Activated CD4-positive, alpha-beta memory T cell treated with anti-CD3 and anti-CD28 coated beads, Interleukin-2, amount 10 ng/mL, durations not matched to agents 7 days and 5 days (primary cell): ENCODE measurements at places on chromosomes 3 and 15.

GRCh38 chr3:155504682-155505081 lies 211.2 kb upstream of the STRIT1 start:
- no peak for DNase-seq

DNA sequence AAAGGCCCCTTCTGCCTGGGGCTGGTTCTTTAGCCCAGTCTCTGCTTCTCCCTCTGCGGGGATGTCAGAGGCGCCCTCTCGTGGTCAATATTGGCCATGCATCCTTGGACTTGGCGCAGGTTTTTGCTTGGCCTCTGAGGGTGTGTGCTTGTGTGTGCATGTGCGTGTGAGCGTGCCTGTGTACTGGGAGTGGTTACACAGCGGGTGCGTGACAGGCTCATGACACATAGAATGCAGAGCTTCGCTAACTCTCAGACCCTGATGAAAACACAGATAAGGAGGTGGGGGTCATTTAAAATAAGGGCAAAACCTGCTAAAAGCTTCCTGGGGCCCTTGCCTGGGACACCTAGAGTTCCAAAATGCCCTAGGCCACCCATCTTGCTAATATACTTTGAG lies 160.9 kb downstream of the SMAD6 start:
- DNase-seq: peak; percentile 82

DNA sequence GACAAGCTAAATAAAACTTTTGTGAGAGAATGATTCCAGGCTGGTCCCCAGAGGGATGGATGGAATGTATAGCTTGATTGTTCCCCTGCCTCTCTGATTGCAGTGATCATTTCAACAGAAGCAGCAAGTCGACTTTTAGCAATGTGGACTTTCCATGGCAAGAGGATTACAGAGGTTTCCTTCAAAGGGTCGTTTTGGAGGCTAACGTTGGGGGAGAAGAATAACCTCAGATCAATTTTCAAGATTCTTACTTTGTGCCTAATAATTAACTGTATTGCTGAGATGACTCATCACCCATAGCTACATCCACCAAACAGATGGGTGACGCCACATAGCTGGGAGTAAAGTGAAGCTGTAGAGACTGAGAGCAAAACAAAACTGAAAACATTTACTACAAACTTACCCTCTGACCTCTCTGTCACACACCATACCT lies 79.9 kb downstream of the GTPBP8 start:
- DNase-seq: no peak

DNA sequence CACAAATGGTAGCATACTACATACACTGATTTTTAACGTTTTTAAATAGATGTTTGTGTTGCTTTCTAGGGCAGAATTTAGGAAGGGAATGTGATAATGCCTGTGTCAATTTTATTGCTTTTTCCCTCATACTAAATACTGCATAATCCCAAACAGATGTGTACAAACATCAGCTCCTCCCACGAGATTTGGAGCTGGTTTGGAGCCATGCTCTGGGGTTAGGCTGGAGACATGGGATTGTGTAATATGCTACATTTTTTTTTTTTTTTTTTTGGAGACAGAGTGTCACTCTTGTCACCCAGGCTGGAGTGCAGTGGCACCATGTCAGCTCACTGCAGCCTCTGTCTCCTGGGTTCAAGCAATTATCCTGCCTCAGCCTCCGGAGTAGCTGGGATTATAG lies 80.1 kb downstream of the EBLN2 start:
- DNase-seq: no peak

DNA sequence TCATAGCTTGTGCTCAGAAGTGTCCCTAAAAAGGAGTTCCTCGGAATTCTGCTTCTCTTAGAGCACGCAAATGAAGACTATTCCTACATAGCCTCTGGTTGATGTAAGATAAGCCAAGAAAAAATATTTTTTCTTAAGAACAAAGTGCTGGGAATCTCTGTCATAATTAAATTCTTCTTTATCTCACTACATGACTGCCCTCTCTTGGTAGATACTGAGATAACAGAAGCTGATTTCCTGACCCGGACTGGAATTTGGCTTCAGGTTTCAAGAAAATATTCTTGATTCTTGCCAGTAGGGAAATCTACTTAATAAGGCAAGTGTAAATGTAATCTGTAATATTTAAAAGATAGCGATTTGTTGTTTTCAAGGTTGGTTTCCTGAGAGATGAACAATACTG lies 31.3 kb upstream of the SETMAR start:
- DNase-seq: no peak

GRCh38 chr3:115819785-115820384 lies 196.6 kb downstream of the GAP43 start:
- DNase-seq: peak; percentile 69

- no peak for DNase-seq
Measured at GRCh38 chr3:175199961-175200360, 340.8 kb downstream of the NAALADL2 start.

GRCh38 chr3:150218236-150218635 lies 189.9 kb upstream of the TSC22D2 start:
- DNase-seq: no peak

DNA sequence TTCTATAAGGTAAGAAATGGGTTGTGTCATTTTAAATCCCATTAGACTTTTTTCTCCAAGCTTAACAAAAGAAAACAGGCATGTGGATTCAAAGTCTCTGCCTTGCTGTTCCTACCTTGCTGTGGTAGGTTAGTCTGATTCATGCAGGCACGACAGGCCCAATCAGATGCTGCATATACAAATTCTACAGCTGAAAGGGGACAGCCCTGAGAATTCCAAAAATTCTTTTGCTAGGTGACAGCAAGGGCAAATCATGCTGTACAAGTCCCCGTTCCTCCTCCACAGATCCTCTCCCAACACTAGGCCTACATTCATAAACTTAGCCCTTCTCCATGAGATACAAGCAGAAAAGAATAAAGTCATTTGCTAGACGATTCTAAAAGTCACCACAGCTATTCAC lies 161.2 kb upstream of the THBS1 start:
- no peak for DNase-seq

DNA sequence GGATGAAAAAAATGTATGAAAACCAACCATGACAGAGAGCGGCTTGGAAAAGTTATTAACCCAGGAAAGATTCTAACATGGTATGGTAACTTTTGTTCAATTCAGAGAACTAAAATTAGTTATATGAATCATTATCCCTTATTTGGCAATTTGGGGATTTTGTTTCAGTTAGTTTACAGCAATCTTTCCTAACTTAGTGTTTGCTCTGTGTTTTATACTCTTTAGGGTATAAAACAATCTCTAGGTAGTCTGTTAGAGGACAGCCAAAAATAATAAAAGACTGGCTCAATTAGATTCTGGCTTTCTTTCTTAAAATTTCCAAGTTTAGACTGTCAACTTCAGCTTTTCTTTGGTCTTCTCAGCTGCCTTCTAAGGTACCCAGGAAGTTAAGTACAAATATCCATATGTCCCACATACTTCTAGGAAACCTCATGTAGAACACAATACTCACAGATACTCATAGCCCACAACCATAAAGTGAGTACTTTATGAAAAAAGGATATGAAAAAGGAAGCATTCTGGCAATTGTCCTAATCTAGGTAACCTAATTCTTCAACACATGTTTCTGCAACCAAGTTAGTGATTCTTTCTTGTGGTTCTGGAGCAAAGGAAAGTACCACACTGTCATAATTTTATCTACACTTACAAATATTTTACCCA lies 849.3 kb downstream of the ROBO1 start:
- no peak for DNase-seq

DNA sequence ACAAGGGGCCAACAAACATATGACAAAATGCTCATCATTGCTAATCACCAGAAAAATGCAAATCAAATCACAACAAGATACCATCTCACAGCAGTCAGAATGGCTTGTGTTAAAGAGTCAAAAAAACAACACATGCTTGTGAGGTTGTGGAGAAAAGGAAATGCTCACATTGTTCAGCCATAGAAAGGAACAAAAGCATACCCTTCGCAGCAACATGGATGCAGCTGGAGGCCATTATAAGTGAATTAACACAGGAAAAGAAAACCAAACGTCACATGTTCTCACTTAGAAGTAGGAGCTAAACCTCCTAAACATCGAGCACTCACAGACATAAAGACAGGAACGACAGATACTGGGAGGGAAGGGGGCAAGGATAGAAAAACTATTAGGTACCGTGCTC lies 678.4 kb upstream of the GRM7 start:
- no peak for DNase-seq

- DNase-seq: no peak
Measured at GRCh38 chr3:126714276-126714900, 10.3 kb downstream of the CHCHD6 start.

DNA sequence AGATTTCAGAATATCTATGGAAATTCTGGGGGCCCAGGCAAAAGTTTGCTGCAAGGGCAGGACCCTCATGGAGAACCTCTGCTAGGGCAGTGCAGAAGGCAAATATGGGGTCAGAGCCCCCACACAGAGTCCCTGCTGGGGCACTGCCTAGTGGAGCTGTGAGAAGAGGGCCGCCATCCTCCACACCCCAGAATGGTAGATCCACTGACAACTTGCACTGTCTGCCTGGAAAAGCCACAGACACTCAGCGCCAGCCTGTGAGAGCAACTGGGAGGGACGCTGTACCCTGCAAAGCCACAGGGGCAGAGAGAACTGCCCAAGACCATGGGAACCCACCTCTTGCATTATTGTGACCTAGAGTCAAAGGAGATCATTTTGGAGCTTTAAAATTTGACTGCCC lies 13.8 kb downstream of the CCNDBP1 start:
- no peak for DNase-seq

GRCh38 chr3:16802389-16802788 lies 82.4 kb upstream of the PLCL2 start:
- no peak for DNase-seq

DNA sequence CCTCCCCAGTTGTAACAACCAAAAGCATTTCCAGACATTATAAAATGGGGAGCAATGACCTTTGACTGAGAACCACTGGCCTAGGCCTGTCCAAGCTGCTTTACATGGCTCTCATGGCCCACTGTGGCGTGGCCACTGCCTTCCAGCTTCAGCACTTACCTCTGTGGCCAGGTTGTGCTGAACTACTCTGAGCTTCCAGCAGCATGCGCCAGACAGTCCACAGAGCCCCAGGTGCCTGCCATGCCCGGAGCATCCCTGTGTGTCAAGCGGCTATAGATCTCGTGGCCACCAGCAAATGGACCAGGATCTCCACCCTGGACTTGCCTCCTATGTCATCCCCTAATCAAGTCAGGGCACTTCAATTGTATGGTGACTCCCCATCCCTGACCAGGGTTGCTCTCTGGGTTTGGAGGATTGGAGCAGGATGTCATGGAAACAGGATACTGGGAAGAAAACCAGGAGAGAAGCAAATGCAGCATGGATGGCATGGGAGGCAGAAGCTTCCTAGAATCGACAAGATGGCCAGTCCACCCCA lies 199.7 kb downstream of the UACA start:
- DNase-seq: no peak

DNA sequence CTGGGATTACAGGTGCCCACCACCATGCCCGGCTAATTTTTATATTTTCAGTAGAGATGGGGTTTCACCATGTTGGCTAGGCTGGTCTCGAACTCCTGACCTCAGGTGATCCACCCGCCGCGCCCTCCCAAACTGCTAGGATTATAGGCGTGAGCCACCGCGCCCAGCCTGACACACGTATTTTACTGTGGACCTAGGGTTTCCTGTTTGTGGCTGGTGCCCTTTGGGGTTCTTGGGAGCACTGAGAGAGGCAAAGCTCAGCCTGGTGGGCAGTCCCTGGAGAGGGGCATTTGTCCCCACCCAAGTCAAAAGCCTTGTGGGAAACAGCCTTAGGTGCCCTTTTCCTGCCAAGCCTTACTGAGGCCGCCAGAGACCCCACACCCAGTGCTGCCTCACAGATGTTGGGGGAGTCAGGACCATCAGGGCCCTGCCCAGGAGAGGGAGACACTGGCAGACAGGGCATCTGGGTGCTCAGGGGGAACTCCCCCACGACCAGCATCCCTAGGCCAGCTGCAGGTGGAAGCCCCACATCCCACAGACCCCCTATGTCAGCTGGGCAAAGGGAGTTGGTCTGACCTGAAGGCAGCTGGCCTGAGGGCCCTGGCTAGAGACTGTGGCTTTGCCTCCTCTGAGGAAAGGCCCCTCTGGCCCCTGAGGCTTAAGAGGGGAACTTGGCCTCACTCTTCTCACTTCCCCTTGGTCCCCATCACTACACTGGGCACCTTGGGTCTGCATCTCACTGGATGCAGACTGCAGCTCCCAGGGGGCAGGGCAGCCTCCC lies 35.1 kb downstream of the DNAH1 start:
- DNase-seq: no peak

DNA sequence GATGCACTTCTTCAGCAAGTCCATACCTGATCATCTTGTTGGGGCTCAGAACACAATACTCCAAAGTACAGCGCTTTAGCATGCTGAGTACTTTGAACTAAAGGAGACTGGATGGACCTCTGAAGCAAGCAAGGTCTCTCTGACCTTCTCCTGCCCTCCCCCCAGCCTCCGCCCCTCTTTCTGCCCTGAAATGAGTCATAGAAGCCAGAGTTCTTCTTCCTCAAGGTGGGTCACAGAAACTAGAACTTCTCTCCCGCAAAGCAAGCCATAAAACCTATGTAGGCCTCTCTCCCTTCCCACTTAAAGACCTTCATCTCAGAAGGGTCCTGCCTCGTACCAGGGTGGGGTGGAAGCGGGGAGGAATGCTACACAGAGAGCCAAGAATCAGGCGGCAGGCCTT lies 230.5 kb upstream of the PROK2 start:
- no peak for DNase-seq

DNA sequence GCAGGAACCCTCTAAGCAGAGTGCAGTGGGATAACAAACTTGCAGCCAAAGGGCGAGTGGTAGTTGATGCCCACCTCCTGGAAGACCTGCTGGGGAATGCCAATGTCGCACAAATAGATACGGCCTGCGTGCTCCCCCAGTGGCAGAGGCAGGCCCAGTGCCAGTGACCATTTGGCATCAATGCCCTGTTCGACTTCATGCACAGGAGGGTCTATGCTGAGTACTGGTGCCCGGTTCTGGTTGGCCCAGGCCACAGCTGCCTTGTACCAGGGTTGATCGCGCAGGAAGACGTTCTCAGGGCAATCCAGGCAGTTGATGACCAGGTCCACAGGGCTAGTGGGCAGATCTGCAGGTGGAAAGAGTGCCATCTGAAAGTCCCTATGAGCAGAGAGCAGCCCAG lies 17.0 kb downstream of the CLK3 start:
- DNase-seq: no peak

DNA sequence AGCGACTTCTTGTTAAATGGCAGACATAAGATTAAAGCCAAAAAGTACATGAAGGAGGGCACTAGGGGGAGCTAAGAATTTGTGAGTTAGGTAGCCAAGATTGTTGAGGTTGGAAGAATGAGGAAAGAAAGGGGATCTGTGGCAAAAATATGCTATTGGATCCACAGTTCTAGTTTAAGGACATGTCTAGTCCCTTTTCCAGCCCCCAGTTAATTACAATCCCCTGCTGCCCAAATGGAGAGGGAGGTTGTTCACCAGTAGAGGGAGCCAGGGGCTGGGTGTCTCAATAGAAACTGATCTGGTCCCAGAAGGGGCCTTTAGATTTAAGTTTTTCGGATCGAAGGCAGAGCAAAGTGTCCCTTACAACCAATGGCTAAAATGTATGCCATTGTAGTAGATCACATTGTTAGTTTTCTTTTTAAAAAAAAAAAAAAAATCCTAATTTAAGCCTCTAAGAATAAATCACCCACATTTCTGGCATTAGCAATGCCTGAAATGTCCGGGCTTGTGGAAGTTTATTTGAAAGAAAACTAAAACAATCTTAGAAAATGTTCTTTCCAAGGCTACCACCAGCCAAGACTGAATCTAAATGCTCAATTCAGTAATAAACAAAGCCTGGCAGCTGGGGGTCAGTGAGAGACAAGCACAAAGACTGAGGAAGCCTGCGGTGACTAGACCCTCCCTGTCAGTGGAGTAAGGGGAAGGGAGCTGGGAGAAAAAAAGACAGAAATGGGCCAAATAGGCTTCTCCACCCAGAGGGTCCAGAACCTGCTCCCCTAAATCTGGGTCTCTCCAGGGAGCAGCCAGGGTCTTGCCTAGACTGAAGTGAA lies 7.1 kb downstream of the COL8A1 start:
- DNase-seq: no peak
